Lower lobe of right lung (tissue), 2 donors: ENCODE measurements at places on chromosomes 1 and 21. TPM values are rescaled to one million over a fixed set of nuclear protein-coding genes. Genes with fewer than 3 reads are reported as not detected.

KRTAP19-3 gene
- total RNA-seq: not detected

ARHGAP29 gene
- total RNA-seq: 63.8 TPM

PRR9 gene
- total RNA-seq: not detected

KRTAP10-12 gene
- not detected for total RNA-seq

CNR2 gene
- total RNA-seq: not detected

GRCh38 chr1:6603915-6604558 lies 1.4 kb upstream of the KLHL21 start:
- peak; percentile 81 for DNase-seq

DNA sequence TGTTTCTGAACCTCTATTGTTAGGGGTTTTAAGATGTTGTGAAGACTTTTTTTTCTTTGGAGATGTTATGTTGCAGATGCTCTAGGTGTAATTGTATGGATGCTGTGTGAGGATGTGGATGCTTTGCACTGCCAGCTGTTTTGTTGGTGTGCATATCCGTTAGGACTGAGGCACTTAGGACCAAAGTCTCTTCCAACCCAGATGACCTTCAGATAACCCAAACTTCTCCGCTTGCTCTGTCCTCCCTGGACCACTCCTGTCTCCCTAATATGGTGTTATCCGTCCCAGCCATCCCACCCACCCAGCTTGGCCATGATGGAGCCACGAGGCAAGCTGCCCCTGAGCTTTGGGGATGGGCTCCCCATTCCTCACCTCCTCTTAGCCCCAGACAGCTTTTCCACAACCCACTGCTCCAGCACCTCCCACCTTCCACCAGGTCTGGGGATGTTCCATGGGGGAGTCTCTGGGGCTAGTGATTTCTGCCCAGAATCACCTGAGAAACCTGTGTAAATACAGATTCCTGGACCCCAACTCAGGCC lies 5.1 kb upstream of the LEFTY2 start:
- no peak for DNase-seq
